ENCODE measurements at places on chromosomes 4 and X. TPM values are rescaled to one million over a fixed set of nuclear protein-coding genes. Genes with fewer than 3 reads are reported as not detected.

CXCL10 gene
- 0.81 TPM for total RNA-seq

ATP11C gene
- 9.3 TPM for total RNA-seq

TLR10 gene
- 0.98 TPM for total RNA-seq

SUPT20HL1 gene
- total RNA-seq = 0.12 TPM

MTMR8 gene
- total RNA-seq = 3.4 TPM

CLDN2 gene
- 236 TPM for total RNA-seq

NXF2 gene
- total RNA-seq = not detected

PPP2R2C gene
- total RNA-seq = 0.49 TPM

SFRP2 gene
- 34.0 TPM for total RNA-seq

TRPC5OS gene
- total RNA-seq = 0.20 TPM

FDCSP gene
- total RNA-seq = not detected

PFKFB1 gene
- total RNA-seq = 0.12 TPM

SPOCK3 gene
- total RNA-seq = 2.3 TPM

GABRG1 gene
- 0.06 TPM for total RNA-seq

TGIF2LX gene
- not detected for total RNA-seq

ART3 gene
- 1.6 TPM for total RNA-seq
